Fibroblast of lung (primary cell): ENCODE measurements at places on chromosomes 7 and 10. TPM values are rescaled to one million over a fixed set of nuclear protein-coding genes. Genes with fewer than 3 reads are reported as not detected.

- no peaks in the 10 kb centered on the region for H3K4me1 ChIP-seq
- H3K4me3 ChIP-seq: no peak overlapping the region
- H3K27ac ChIP-seq: no peak overlapping the region
- DNase-seq: no peak
- H3K27me3 ChIP-seq: no peaks in the 10 kb centered on the region
- H3K36me3 ChIP-seq: no peaks in the 10 kb centered on the region
These were observed 164.2 kb downstream of the PCLO start for GRCh38 chr7:82998436-82998835.

DNA sequence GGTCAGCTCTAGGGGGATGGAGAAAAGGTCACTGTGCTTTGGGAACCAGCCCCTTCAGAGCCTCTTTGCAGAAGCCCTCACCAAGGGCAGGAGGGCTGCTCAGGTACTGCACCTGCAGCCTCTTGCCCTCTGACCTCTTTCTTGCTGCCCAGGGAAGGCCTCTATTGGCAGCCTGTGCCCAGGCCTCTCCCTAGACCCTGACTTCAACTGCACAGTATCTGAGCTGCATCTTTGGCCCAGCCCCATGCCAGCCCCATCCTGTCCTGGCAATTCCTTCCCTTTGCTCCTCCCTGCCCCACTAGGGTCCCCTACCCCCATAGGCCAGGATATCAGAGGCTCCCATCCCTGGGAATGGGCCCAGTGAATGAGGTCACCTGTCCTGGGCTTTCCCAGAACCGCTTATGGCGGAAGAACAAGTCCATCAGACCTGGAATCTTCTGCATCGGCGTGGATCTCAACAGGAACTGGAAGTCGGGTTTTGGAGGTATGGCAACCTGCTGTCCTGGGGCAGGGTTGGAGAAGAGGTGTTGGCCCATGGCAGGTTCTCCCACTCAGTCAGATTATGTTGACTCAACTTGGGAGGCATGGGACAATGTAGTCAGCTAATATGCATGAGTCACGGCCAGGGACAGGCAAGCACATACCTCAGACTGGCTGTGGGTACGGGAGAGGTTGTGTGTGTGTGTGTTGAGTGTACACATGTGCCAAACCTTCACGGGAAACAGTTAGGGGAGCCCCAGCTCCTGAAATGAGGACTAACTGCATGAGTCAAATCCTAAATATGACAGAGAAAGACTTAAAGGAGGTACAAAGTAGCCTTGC lies 17.1 kb upstream of the CPA1 start:
- no peaks in the 10 kb centered on the region for H3K27me3 ChIP-seq
- no peaks in the 10 kb centered on the region for H3K36me3 ChIP-seq
- DNase-seq: peak; percentile 91
- peaks cover 21% of the 10 kb centered on the region for H3K4me1 ChIP-seq

DNA sequence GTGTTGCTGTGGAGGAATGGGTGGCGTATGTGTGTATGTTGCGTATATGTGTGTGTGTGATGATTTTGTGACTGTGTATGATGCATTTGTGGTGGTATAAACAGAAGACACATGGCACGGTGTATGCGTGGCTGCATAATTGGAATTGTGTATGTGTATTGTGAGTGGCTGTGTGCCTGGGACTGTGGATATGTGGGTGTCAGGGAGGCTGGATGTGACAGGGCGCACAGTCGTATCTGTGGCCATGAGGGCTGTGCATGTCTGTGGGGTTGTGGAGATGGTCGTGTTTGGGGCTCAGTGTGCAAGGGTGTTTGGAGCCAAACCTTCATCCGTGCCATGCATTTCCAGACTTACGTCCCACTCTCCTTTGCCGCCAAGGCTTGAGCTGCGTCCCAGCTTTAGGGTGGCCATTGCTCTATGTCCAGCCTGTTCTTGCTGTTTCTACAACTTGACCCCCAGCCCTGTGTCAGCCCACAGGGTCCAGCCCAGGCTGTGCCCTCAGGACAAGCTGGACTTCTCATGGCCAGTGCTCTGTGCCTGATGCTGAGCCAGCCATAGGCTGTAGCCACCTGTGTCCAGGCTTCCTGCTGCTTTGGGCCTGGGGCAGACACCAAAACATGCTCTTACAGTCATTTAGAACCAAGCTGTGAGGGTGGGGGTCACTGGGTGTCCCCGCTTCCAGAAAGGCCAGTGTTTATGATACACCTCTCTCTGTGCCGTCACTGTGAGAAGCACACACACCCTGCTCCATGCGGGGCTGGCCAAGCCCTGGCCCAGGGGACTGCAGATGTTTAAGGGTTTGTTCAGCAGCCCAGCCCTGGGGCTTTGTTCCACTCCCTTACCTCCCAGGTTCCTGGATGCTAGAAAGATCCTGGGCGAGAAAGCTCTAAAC lies 127.6 kb downstream of the NEURL1 start:
- DNase-seq: no peak
- H3K27ac ChIP-seq: peak overlapping the region; percentile 4
- H3K36me3 ChIP-seq: peaks cover 46% of the 10 kb centered on the region
- H3K4me1 ChIP-seq: peaks cover 46% of the 10 kb centered on the region

- peak; percentile 94 for DNase-seq
- peak within 1 kb of the TSS; percentile 87 for H3K27ac ChIP-seq
- no peaks in the 10 kb centered on the region for H3K4me1 ChIP-seq
- H3K4me3 ChIP-seq: peak within 1 kb of the TSS; percentile 90
- no peaks in the 10 kb centered on the region for H3K27me3 ChIP-seq
These were observed at the start of gene ZNF107 for GRCh38 chr7:64665980-64666662. ZNF107 (plus strand) TSS chr7:64666133; CDS start chr7:64666283, 150 bp downstream.

- no peak overlapping the region for H3K4me3 ChIP-seq
- no peaks in the 10 kb centered on the region for H3K4me1 ChIP-seq
- H3K27me3 ChIP-seq: peaks cover 5% of the 10 kb centered on the region
- no peak for DNase-seq
- H3K36me3 ChIP-seq: no peaks in the 10 kb centered on the region
These were observed 30.0 kb upstream of the PARD3 start for GRCh38 chr10:34845070-34845469.

The HMX3 gene
- total RNA-seq: not detected in 2 replicates

The DDC gene
- not detected in 2 replicates for total RNA-seq

The IKZF1 gene
- total RNA-seq: under 0.01 TPM in 1 of 2 replicates, not detected in the other
